AG20443 (cell line): ENCODE measurements at places on chromosomes 16 and 17.

DNA sequence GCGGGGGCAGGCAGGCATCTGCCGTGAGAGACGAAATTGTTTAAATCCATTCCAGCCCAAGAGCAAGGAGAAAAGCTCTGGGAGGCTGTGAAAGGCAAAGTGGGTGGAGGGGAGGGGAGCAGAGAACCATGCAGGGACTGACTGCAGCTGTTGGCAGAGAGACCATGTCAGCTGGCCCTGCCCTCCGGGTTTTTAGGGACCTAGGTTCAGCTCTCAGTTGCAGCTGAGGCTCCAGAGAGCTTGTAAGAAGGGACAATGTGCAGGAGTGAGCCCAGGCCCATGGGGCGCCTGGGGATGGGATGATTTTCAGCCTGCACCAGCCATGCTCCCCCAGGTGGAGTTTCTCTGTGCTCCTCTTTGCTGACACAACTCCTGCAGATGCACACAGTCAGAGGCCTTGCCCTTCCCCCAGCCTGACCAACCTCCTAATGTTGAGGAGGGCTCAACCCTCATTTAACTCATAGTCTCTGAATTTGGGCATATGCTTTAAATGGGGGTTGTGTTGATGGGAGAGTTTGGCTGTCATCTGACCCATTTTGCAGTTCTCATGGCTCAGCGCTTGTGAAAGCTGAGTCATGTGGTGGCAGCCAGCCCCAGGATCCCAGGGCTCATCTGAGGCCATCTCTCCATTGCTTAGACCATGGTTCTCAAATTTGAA, 70.9 kb downstream of the PLXDC1 start:
- peak; percentile 84 for DNase-seq

GRCh38 chr16:79805621-79806020, 205.1 kb upstream of the MAF start:
- DNase-seq = no peak

DNA sequence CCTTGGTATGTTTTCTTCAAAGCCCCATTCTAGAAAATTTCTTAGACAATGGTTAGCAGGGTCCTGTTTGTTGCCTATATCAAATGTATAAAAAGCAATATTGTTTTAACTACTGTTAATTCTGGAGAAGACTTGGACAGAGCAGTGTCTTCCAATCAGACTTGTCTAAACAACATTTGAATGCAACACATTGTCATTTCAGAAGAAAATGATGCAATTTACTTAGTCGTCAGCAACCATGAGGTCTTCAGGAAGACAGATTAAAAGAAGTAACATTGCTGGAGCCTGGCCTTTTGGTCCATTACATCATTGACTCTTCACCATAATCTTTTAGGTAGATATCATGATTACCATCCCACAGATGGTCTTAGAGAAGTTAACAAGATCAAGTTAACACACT, 94.5 kb downstream of the ANKFN1 start:
- no peak for DNase-seq

DNA sequence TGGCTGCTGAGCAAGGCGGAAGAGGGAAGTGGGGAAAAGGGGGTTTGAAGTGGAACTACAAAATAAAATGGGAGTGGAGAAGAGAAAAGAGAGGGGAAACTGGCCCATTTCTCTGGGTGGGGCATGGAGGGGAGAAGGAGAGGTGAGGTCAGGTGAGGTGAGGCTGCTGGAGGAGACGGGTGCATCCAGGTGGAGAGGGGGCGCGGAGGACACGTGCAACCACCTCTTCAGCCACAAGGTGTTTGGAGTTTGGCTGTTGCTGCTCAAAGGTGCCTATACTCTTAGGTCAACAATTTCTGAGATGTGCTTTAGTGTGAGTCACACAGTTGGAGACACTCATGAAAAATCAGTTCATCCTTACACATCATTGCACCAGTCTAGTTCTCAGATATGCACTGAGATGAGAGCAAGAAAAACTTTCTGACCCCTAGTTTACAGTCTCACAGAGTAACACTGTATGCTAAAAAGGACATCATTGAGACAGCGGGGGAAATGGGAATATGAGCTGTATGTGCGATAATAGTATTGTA, 4.8 kb downstream of the SLC6A4 start:
- no peak for DNase-seq

- no peak for DNase-seq
Measured at GRCh38 chr16:28924399-28924761, 658 bp downstream of the RABEP2 start.

- no peak for DNase-seq
Measured at GRCh38 chr16:46850619-46851555, 19.9 kb upstream of the C16orf87 start.

DNA sequence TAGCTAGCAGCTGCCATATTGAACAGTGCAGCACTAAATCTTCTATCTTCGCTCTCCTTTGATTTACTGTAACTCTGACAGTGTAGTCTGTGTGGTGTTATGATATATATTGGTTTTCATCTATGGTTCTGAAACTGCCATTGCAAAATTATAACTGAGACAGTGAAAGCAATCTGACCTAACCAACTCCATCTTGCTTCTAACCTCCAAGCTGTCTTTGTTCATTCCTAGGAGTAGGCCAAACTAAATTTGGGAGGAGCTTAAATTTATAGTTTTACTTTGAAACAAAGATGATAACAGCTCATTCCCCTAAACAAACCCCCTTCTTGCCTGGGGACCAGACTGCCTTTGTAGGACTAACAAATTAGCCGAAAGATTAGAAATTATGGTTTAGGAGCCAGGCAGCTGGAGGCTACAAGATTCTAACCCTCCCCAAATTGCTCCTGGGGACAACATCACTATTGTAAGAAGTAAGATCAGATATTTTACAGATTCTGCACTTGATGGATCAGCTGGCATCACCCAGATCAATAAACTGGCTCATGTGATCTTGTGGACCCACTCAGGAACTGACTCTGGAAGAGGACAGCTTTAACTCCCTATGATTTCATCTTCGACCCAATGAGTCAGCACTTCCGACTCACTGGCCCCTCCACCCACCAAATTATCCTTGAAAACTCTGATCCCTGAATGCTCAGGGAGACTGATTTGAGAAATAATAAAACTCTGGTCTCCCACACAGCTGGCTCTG, 47.0 kb upstream of the FBXO47 start:
- peak; percentile 58 for DNase-seq

DNA sequence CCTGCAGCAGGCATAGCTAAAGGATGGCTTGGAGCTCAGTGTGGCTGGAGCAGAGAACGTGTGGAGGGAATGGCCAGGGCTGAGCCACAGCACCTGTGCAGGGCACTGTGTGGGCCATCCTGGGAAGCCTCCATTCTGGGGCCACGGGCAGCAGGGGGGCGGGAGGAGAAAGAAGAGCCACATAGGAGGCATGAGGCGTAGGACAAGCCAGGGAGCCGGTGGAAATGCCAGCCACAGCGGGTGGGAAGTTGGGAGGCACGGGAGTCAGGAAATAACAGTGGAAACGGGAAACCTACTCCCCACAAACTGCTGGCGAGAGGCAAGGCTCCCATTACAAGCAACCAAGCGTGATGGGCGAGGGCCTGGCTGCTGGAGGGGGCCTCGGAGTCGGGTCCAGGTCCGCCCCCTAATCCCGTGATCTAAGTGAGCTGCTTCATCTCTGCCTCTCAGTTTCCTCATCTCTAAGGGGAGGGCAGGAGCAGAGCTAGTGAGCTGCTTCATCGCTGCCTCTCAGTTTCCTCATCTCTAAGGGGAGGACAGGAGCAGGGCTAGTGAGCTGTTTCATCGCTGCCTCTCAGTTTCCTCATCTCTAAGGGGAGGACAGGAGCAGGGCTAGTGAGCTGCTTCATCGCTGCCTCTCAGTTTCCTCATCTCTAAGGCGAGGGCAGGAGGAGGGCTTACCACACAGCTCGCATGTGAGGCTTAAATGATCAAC, 104.9 kb downstream of the ADCY9 start:
- DNase-seq = no peak

DNA sequence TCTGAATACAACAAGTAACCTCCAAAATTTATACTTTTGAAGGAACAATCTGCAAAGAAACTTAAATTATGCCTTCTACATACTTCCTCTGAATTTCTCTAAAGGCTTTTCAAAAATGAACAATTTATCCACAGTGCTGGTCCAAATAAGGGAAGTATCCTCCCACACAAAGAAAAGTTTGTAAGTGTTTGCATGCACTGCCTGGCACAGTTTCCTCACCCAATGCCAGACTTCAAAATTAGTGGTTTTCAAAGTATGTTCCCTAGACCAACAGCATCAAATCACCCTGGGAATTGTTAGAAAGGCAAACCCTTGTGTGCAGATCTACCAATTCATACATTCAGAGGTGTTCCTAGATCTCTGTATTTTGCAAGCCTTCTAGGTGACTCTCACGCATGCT, 82.5 kb downstream of the PCTP start:
- DNase-seq = no peak

GRCh38 chr16:81347425-81347824, 32.7 kb downstream of the GAN start:
- DNase-seq = no peak

DNA sequence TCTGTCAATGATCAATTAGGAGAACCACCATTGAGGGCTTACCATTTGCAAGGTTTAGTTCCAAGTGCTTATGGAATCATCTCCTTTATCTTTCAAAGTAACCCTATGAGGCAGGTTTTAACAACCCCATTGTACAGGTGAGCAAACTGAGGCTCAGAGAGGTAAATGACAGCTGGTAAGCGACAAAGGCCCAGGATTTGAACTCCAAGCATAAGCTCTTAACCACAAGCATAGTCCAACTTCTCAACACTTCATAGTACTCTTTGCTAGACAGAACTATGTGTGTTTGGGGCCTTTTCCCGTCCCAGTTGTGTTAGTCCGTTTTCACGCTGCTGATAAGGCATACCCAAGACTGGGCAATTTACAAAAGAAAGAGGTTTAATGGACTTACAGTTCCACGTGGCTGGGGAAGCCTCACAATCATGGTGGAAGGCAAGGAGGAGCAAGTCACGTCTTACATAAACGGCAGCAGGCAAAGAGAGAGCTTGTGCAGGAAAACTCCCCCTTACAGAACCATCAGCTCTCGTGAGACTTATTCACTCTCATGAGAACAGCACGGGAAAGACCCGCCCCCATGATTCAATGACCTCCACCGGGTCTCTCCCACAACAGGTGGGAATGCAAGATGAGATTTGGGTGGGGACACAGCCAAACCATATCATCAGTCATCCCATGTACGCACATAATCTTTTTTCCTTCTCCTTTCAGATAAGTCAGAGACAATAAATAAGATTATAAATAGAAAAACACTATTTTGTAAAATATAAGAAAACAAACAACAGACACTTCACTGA, 6.4 kb downstream of the RPH3AL start:
- no peak for DNase-seq

DNA sequence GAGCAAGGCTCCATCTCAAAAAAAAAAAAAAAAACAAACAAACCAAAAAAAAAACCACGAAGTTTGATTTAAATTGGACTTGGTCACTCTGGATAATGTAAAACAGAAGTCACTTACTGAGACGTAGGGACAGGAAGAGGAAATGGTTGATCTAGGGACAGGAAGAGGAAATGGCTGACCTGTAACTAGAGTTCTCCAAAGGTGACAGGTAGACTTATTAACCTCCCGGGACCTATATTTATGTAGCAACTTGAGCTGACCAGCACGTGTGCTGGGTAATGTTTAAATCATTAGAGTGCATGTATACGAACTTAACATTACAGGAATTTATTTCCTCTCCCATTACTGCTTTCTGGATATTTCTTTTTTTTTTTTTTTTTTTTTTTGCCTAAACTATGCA, 81.5 kb upstream of the DHX40 start:
- DNase-seq = no peak

- DNase-seq = no peak
Measured at GRCh38 chr17:4533523-4534504, 21.4 kb downstream of the MYBBP1A start.

DNA sequence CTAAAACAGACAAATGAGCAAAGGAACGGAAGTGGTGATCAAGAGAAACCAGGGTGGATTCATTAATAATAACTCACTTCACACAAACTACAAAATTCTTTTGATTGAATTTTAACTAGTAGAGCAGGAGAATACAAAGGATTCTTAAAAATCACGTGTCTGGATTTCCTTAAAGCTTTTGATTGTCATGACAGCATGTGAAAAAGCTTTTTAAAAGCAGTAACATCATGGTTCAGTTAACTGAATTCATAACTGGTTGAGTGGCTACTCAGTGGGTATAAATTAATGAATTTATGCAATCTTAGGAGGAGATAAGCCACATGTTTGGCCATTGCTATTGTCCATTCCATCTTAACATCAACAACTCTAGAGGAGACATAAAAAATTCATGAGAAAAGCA, 333.2 kb downstream of the SLC39A11 start:
- no peak for DNase-seq

GRCh38 chr17:58702045-58702476, 9.7 kb downstream of the RAD51C start:
- no peak for DNase-seq

DNA sequence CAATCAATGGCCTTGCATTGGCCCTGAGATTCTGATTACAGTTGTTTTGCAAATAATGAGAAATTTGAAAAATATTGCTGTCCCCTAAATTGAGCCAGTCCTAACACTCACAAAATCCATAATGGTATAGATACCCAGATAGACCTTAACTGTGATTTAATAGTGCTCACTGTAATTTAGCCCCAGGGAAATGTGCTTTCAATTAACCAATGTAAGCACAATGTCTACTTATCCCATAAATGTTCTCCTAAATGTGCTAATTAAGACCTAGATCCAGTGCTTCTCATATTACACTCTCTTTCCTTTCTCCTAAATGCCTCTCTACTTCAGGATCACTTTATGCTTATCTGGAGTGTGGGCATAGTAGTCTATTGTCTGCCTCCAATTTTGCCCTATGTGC, 417.8 kb upstream of the CCL2 start:
- DNase-seq = no peak

GRCh38 chr17:80485846-80486245, 9.4 kb upstream of the NPTX1 start:
- no peak for DNase-seq

DNA sequence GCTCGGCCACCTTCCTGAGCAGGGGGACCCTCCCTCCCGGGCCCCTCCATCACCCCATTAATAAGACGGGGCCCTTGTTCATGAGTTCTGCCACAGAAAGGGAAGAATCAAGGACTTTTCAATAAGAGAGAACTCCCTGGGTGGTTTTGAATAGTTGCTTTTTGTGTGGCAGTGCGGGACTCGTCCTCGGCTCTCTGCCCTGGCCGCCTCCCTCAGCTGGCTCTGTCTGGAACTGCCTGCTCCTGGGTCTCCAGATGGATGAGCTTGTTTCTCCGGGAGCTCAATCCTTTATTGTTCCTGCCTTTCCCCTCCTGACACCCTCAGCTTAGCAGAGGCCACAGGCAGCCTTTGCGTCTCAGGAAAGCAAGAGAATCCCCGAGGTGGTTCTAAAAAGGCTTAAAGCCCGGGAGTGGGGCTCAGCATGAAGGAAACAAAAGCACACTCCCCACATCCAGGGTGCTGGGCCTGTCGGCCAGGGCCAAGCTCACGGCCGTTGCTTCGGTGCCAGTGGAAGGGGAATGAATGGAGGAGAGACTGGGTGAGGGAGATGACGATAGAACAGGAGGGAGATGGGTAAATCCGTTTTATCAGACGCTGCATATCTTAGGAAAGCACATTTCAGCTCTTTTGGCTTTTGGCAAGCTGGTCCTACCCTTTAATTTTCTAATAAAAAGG, 60.2 kb downstream of the RAI1 start:
- DNase-seq = peak; percentile 67

- DNase-seq = peak; percentile 41
Measured at GRCh38 chr16:79372503-79373184, 227.9 kb downstream of the MAF start.

- no peak for DNase-seq
Measured at GRCh38 chr16:56615353-56615752, 7.0 kb downstream of the MT2A start.

- no peak for DNase-seq
Measured at GRCh38 chr17:73911726-73912372, 267.6 kb upstream of the SDK2 start.

GRCh38 chr16:12703935-12704334, 99.8 kb downstream of the CPPED1 start:
- no peak for DNase-seq
